ENCODE measurements at places on chromosomes 5 and 9.

DNA sequence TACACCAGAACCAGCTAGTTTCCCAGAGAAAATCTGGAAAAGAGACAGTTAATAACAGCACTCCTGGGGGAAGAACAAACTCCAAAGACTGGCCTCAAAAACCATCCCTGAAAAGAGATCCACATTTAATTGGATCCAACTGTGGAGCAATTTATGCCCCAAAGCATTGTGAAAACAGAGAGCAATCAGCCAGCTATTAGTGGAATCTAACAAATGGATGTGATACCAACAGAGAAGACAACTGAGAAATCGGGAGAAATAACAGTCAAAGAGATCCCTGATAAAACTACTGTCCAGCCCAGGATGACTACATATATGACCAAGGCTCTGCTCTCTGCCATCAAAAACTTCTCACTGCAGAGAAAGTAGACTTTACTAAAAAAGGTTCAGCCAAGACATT lies 40.5 kb upstream of the TRIO start:
- no peak for DNase-seq

DNA sequence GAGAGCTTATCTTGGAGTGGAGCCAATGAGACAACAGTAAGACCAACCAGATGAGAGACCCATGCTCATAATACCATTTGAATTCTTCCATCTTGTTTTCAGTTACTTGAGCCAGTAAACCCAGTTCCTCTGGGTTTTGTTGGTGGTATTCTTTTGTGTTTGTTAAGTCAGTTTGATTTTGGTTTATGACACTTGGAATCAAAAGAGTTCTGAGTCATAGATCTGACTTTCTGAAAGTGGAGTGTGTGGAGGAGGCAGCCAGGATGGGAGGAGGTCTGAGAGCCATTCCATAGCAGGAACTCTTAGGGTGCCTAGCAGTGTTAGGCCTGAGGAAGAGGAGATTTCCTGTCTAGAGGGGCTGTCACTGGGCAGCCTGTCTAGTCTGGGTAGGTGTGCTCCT lies 24.6 kb upstream of the PANK3 start:
- DNase-seq = no peak

DNA sequence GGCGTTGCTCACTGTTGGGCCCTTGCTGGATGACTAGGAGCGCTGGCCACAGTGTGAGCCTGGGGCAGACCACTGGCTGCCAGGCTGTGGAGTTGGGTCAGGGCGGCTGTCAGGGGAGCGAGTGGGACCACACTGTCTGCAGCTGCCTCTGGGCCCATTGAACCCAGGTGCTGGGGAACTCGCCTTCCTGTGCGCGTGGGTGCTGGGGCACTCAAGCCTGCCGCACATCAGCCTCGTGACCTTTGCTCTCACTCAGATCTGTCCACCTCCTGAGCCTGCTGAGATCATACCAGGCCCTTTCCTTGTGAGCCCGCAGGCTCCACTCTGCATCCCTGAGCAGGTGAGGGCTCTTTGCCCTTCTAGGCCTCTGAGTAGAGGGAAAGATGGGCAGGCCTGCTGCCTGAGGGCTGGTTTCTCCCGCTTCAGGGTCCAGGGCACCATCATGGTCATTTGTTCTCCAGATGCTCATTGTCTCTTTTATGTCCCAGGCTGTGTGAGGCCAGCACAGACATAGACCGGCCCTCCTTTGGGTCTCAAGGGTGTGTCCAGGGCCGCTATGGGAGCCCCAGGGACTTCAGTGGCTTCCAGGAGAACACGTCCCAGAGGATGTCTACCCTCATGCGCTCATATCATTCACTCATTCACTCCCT lies 26.5 kb downstream of the WNK2 start:
- no peak for DNase-seq

GRCh38 chr9:6382681-6383080 lies 30.3 kb upstream of the UHRF2 start:
- DNase-seq = no peak

- DNase-seq = no peak
Observed at GRCh38 chr5:124263680-124264491, 482.6 kb downstream of the ZNF608 start.

GRCh38 chr5:908172-908571 lies 15.5 kb downstream of the TRIP13 start:
- no peak for DNase-seq

GRCh38 chr9:22449719-22450118 lies 3.1 kb downstream of the DMRTA1 start:
- DNase-seq = no peak

GRCh38 chr9:112711050-112711689 lies 6.7 kb downstream of the INIP start:
- no peak for DNase-seq

DNA sequence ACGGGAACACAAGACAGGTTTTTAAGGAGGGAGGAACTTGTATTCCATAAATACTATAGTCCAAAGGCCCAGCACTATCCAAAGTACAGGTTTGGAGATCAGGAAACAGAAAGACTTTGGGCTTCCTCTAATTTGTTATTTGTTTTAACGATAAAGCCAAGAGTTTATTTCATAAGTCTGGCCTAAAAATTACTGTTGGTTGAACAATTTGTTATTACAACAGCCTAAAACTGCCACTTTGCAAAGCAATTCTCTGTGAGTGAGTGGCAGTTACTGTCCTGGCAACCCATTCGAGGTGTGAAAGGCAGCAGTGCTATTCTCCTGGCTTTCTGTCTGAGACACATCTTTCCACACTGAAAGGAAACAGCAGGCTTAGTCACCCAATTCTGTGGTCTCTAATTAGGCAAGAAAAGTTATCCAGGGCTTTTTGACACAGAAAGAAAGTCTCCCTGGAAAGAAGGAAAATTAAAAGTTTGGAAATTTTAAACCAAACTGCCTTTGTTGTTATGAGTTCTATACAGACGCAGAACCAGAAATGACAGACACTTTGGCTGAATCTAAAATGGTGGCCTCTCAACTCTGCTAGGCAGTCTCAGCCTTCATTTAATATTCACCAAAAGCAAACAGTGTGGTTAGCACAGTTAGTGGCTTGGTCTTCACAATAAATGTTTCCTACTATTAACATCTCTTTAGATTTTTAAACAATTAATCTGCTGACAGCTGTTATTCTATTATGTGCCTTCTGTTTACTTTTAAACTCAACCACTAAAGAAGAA lies 33.9 kb downstream of the PSMB7 start:
- no peak for DNase-seq

DNA sequence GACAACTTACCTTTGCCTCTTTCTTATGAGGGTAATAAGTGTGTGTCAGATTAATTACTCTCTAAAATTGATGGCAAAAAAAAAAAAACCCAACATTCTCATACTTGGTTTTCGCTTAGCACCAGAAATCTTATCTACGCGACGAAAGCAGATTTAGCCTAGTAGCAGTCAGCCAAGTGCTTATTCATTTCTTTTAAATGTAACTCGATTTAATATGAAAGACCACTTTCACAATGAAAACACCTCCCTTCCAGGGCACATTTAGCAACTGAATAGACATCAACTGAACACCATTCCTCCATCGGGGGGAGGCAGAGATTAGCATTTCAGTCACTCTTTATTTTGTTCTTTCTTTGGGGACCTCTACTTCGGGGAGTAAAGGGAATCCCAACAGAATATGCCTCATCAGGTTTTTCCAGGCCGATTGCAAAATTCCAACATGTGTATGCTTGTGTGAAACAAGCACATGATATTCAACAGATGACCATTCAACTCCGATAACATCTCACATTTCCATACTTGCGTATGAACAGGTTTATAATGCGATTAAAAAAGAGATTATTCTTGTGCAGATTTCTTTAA lies 124.1 kb upstream of the RETREG1 start:
- DNase-seq = no peak

DNA sequence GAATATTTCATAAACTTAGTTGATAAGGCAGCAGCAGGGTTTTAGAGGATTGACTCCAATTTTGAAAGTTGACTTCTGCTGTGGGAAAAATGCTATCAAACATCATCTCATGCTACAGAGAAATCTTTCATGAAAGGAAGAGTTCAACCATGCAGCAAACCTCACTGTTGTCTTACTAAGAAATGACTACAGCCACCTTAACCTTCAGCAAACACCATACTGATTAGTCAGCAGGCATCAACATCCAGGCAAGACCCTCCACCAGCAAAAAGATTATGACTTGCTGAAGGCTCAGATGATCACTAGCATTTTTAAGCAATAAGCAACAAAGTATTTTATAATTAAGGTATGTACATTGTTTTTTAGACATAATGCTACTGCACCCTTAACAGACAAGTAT lies 7.6 kb downstream of the TMEM174 start:
- no peak for DNase-seq

DNA sequence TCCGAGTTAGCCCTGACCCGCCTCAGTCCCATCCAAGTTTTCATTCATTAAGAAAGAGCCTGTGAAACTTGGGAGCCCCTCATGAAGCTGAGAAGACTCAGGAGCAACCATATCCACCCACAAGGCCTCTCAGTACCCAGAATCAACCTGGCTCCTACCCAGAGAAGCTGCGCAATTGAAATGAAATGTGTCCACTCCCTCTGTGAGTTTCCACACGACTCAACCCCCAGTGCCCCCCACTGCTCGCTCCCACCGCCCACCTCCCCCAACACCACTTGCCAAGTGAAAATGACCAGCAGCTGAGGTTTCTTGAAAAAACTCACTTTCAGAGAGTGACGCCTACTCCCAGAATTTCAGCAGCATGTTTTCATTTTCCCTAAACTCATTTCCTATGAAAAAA lies 104.6 kb downstream of the CDK5RAP2 start:
- DNase-seq = no peak

DNA sequence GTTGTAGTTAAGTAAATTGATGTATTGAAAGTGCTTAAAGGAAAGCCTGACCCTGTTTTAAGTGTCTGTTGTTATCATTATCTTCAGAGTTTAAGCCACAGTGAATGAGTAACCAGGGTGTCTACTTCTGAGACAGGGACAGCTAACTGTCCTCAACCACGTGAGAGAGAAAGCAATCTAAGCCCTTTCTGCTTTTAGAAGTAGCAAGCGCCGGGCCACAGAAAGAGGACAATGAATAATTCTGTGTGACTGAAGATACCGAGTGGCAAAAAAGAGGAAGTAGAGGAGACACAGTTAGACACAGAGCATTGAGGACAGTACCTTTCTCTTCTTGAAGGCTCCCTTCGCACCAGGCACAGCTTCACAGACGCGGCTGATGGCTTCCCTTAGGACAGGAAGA lies 86.3 kb downstream of the S1PR3 start:
- DNase-seq = no peak
